ENCODE measurements at places on chromosomes 1 and 21. TPM values are rescaled to one million over a fixed set of nuclear protein-coding genes. Genes with fewer than 3 reads are reported as not detected.

Gene KCNE2
- total RNA-seq = not detected

Gene ITLN2
- not detected for total RNA-seq

Gene CR2
- 34.1 TPM for total RNA-seq

Gene ALX3
- not detected for total RNA-seq

Gene VCAM1
- not detected for total RNA-seq

Gene MYBPH
- not detected for total RNA-seq

Gene CAMK1G
- total RNA-seq = not detected

GRCh38 chr1:98813738-98814309, 152.3 kb downstream of the SNX7 start:
- no peak for DNase-seq

DNA sequence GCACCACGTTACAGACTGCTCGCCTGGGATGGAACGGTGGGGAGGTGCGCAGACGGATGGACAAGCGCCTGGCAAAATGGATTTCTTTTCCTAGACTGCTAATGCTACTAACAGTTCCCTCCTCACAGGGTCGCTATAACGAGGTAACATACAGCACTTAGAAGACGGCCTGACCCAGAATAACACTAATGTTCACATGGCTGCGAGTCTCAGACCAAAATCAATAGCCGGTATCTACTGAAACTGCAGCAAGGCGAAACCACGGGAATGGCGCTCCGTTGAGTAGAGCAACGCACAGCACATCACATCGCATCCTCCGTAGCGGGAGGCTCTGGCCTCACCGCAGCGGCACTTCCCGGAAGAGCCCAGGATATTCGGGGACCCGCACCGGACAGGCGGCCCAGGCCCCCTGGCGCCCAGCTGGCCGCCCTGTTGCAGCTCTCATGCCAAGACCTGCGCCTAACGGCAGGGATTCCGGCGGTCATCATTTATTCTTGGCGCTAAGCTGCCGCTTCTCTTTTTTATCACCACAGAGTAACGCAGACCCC, 46.6 kb downstream of the VPS26C start:
- DNase-seq = no peak

GRCh38 chr1:23574265-23574754, 15.0 kb upstream of the ID3 start:
- no peak for DNase-seq

- DNase-seq = no peak
Measured at GRCh38 chr1:80444171-80444570, 1356.6 kb upstream of the ADGRL2 start.

DNA sequence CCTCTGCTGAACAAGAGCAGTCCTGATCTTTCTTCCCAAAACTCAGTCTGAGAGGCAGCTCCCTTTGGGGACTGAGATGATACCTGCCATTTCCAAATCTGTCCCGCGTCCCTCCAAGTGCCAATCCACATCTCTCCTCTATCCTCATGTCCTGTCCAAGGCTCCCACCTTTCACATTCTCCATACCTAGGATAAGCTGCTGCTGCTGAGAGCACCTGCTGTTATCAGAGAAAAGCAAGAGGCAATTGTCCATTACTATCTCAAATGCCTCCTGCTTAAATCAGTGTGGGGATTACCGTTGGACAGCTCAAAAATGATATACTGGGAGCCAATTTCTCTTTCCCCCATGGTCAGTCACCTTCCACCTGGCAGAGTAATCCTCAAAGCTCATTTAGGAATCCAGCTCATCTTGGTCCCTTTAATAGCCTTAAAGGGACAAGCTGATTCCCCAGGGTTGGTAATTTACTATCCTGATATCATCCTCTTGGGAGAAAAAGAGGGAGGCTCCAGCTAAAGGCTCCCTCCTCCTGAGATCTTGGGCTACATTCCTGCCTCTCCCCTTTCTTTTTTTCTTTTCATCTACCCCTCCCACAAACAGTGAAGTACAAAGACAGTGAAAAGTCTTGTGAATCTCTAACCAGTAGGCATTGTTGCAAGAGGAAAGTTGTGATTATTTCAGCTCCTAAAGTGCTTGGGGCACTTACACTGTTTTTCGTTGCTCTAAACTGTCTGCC, 278.1 kb upstream of the CAMK1G start:
- DNase-seq = no peak

- DNase-seq = no peak
Measured at GRCh38 chr1:81327103-81327710, 473.5 kb upstream of the ADGRL2 start.

- DNase-seq = no peak
Measured at GRCh38 chr1:75602486-75602885, 8.4 kb downstream of the SLC44A5 start.

DNA sequence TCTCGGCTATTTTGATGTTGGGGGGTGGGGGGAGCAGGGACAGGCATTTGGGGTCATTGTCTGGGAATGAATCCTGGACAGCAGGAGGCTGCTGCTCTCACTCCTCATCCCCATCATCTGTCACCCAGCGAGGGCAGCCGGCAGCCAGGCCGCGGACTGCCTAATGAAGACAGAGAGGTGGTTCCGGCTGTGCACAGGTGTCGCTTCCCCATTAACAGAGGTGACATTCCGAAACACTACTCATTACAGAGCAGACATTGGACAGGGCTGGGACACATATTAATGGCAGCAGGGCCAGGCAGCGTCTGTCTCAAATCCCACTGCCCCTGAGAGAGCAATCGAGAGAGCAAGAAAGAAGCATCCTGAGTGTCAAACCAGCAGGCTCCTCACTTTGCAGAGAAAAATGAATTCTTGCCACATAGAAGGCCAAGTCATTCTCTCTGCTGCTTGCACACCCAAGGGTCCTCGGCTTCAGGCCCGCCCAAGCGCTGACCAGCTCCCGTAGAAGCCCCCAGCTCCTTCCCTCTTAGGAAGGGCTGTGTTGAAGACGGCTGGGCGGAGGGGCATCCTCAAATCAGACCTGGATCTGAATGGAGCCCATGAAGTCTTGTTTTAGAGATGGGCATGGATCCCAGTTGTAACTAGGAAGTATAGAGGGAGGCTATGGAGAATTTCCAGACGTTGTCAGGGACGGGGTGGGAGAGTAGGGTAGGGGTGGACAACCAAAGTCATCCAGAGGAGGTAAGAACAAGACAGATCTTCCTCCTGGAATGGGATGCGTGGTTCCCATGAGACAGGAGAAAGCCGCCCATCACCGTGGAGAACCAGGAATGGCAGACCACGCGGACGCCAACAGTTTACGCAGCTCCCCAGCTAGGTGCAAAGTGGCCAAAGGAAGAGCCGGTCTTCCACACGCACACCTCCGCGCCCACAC, 8.2 kb upstream of the LEMD1 start:
- DNase-seq = no peak

DNA sequence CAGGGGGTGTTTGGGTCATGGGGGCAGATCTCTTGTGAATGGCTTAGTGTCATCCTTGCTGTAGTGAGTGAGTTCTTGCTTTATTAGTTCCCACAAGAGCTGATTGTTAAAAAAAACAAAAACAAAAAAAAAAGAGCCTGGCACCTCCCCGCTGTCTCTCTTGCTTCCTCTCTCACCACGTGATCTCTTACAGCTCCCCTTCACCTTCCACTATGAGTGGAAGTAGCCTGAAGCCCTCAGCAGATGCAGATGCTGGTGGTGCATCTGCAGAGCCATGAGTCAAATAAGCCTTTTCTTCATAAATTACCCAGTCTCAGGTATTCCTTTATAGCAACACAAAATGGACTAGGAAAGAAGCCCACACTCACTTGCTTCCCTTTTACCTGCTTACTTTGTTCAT, 17.2 kb upstream of the RGL1 start:
- no peak for DNase-seq

DNA sequence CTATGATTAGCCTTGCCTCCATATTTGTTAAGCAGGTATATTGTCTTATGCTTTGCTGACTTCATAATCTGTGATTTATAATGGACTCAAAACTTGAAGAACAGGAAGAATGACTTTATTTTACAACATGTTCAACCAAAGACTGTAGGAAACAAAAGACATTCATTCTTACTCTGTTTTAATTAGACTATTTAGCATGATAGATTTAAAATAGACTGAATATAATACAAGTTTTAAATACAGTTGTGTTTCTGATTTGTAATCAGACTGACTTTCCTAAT, 63.1 kb downstream of the CDC14A start:
- no peak for DNase-seq

- DNase-seq = no peak
Measured at GRCh38 chr1:10022656-10023055, 10.1 kb upstream of the UBE4B start.

DNA sequence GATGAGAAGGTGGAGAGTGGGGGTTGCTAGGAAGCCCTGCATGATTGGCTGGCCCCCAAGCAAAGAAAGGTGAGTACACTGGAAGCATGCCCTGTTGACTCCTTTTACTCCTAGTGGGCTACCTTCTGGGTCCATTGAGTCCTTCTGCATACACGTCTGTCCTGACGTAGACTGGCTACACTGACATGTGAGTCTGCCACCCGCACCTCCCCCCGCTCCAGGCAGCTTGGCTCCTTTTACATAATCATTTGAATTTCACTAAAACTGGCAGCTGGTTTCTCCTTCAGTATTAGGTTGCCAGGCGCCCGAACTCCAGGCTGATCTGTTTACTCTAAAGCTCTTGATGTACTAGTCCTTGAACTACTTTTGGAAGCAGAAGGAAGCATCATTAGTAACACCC, 8.7 kb downstream of the MRPS21 start:
- no peak for DNase-seq

- DNase-seq = no peak
Measured at GRCh38 chr1:110583505-110583904, 22.7 kb downstream of the KCNA2 start.

DNA sequence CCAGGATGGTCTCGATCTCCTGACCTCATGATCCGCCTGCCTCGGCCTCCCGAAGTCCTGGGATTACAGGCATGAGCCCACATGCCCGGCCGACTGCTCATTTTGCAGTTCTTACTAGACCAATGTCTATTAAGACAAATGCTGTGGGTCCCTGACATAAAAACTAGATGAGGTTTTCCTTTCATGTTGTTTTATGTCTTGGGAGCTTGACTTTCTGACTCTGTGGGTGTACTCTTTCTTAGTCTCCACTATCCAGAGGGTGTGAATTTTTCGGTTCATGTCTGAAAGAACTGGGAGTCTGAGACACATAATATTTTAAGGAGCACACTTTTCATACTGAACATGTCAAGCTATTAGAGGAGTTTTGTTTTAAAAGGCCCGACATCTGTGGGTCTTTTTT, 744.9 kb upstream of the B3GALT2 start:
- DNase-seq = no peak

DNA sequence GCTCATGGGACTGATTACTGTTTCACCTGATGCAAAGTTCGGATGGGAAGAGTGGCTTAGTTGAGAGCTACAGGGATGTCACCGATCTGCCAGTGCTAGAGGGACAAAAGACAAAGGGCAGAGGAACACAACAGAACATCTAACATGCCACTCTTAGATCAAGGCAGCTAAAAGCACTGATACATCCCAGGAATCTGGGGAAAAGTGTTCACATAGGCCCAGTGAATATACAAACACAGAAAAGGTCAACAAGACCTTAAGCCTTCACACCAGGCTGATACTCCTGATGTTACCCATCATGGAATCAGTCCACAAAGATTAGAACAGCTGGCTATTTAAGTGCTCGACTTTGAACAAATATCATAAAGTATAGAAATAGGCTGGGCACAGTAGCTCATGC, 163.2 kb downstream of the EIF4G3 start:
- no peak for DNase-seq

DNA sequence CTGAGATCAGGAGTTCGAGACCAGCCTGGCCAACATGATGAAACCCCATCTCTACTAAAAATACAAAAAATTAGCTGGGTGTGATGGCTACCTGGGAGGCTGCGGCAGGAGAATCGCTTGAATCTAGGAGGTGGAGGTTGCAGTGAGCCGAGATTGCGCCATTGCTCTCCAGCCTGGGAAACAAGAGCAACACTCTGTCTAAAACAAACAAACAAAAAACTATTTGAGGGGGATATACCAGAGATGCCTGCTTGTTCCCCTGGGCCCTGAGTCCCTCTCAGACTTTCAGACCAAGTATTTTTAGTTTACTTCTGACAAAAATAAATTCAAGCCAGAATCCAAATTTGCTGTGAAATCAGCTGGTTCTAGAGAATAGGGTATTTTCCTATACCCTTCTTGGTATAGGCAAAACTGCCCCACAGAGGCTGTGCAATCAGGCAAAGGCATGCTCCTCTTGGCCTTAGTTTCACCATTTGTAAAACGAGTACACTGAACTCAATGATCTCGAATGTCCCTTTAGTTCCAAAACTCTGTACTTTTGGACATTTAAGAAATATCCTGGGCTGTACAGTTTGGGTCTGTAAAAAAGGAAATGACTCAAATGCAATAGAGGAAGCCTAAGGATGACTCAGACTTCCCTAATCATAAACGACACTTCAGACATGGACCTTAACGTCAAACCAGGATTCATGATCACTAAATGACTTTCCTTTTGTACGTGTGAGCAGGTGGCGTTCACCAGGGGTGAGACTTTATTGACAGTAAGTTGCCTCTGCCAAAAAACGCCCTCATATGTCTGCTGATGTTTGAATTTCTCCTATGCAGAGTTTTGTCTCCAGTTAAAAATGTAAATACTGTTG, 16.1 kb downstream of the ENSA start:
- no peak for DNase-seq

DNA sequence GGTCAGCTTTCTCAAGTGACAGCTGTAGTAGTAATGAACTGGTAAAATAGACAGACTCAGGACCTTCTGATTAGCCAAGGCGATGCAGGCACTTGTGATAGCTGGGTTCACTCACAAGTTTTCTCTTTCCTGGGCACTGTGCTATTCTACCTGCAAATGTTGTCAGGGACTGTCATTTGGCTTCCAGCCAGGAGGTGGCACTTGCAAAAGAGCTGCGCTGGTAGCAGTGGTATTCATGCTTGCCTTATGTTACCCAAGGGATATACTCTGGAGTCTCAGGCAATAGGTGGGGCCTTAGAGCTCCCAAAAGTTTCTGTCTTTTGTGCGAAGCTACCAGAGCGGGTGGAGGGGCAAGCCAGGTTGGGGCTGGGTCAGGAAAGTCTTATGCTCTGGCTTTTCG, 23.5 kb downstream of the IFI44 start:
- no peak for DNase-seq

DNA sequence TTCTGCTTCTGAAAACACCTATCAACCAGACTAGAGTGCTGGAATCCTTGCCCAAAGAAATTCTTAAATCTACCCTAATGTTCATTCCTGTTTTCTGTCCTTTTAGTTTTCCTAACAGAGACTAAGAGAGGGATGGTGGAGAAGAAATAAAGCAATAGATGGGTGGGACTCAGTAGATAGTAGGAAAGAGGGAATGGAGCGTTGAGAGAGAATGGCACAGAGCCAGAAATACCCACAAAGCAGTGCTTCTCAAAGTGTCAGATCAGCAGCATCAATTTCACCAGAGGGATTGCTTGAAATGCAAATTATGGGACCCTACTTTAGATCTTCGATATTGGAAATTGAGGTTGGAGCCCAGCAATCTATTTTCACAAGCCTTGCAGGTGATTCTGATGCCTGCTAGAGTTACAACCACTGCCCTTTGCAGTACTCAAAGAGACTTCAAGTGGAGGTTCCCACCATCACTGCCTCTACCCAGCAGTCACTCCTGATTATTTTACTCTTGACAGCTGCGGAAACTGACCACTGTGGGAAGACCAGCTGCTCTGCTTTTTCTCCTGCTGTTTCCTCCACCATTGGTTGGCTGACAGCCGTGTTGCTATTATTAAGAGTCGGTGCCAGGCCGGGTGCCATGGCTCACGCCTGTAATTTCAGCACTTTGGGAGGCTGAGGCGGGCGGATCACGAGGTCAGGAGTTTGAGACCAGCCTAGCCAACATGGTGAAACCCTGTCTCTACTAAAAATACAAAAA, 11.4 kb upstream of the PRPF3 start:
- no peak for DNase-seq

Measured in activated B cell treated with CpG ODN at 0.5 μM for 24 hours (primary cell).